ENCODE measurements at places on chromosomes 5 and 9.

- no peak for DNase-seq
These were observed 92.2 kb downstream of the TNC start for GRCh38 chr9:115025721-115026120.

DNA sequence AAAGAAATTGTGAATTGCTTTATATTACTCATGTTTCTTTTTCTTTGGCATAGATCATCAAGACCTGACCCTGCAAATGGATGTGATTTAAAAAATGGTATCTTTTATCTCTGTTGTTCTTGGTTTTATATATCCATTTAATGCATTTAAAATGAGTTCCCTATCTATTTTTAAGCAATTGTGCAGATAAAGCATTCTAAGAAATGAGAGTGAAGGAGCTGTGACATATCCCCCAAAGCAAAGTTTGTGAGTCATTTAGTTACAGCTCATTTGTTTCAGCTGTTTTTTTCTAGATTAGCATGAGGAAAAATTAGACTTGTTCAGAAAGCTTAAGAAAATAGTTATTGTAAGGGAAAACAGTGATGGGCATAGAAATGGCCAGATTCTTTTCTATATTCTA lies 7.6 kb upstream of the ELOVL7 start:
- no peak for DNase-seq

DNA sequence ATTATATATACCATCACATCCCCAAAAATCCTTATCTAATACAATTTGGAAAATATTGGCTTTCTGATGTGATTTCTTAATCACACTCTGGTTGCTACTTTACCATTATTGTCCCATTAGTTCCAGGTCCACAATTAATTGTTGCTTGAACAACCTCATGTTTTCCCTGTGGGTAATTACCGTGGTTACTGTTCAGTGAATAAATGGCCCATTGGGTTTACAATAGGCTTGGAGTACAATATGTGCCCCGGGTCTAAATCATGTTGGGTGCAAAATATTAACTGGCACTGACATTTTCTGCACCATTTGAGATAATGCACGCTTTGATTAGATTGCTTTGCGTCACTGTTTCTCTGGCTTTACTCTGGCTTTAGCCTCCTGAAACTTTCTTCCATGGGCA lies 163.7 kb downstream of the GABBR2 start:
- no peak for DNase-seq

- DNase-seq: no peak
These were observed 46.7 kb upstream of the CDKN2AIPNL start for GRCh38 chr5:134458234-134459009.

DNA sequence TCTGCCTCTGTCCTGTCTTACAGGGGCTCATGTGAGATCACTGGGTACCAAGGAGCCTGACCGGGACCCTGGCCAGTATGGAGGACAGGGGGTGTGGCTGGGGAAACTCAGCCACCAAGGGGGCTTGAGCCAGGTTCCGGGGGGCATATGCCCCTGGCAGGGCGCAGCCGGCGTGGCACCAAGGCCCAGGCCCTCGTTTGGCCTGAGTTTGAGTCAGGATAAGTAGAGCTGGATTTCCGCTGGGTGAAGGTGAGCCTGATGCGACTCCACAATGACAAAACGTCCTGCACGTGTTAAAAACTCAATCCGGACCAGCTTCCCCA lies 616 bp upstream of the TSPAN17 start:
- no peak for DNase-seq

DNA sequence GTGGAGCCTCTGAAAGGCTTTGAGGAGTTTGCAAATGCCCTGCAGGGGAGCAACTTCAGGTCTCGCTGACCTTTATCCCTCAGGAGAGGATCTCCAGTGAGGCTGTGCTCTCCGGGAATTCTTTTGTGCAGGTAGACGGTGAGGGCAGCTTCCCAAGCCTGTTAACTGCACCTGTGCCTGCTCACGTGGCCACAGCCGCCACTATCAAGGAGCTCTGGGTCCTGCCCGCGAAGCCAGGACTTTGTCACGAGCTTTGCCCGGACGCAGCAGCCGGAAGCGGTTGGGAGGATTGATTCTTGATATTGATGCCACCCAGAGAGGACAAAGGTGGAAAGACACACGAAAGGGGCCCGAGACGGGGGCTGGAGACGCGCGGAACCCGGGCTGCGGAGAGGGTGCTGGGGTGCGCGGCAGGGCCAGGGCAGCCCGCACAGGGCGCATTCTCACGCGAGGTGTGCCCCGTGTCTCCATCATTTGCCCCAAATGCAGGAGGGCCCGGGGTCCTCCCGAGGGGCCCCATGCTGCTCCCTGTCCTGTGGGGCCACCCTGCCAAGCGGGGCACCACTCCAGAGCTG lies 18.2 kb downstream of the SLC9A3 start:
- no peak for DNase-seq

GRCh38 chr9:37967014-37967760 lies 63.3 kb upstream of the SLC25A51 start:
- no peak for DNase-seq

GRCh38 chr5:81077105-81077504 lies 116.9 kb downstream of the RASGRF2 start:
- no peak for DNase-seq

GRCh38 chr5:144292029-144292428 lies 121.4 kb downstream of the KCTD16 start:
- no peak for DNase-seq

GRCh38 chr5:173573126-173573960 lies 43.1 kb downstream of the BOD1 start:
- DNase-seq: peak; percentile 68

DNA sequence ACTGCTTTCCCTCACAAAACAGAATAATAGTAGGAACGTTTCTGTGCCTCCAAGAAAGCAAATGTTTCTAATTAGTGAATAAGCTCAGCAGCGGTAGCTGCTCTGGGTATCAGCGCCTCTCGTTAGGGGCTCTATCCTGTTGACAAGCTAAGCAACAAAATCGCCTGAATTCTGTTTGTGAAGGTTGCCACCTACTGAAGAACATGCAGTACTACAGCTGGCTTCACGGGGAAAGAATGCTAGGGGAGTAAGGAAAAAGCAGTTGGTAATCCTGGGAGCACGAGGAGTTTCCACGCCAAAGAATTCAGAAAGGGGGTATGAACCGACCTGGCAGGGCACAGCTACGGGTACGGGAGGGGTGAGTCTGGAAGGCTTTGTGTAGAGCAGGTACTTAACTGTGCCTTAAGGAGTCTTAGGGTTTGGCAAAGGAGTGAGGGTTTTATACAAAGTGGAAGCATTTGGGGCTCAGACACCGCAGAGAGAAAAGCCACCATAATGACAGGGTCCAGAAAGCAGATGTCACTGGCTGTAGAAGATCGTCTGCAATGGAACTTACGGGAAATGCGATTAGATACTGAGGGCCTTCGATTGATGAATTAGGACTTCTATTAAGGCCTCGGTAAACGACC lies 171.7 kb downstream of the TTC39B start:
- DNase-seq: peak; percentile 48

- DNase-seq: no peak
These were observed 187.5 kb upstream of the NR4A3 start for GRCh38 chr9:99634186-99634585.

DNA sequence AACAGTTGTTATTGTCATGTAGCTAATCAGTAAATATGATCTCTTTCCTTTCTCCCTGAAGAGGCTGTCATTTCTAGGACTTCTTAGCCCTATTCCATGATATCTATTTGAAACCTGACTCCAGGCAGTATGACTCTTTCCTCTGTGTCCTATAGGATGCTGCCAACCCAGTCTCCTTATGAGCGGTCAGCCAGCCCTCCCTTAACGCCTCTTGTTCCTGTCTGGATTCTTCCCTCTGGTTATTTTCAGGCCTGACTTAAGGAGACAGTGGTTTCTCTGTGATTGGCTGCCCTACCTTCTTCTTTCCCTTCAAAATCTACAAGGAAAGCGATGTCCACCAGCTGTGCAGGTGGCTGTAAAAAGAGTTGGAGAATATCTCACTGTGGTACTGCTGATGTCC lies 19.4 kb upstream of the C5orf63 start:
- DNase-seq: no peak

DNA sequence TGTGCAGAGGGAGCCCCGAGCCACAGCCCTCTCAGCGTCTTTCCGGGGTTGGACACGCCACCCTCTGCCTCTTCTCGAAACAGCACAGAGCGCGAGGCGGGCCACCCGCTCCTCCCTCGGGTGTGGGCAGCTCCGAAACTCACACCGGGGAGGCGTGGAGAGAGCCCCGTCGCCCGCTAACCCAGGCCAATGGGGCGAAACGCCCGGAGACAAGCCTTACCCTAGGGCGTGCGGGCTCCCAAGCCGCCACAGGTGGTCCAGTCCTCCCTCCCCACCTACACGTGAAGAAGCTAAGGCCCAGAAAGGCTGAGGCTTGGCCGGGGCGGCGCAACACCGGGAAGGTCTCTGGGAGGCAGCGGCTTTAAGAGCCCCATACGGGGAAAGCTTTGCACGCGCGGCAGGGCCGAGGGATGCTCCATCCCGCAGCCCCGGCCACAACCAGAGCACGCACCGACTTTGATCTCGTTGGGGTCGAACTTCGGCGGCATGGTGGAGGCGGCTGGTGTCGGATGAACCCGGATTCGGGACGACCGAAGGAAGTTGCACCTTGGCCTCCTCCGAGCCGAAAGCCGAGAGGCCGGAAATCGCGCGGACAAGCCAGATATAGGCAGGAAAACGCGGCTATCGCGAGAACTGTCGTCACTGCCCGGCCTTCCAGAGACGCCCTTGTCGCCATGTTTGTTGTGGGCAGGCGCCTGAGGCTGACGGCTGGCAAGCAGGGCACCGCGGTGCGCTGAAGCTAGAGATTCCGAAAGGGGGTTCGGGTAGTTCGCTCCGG lies at the start of the genes LRSAM1 and RPL12:
LRSAM1 (plus strand) TSS at position 681 of the 778 bp plus-strand sequence. CDS start 3,018 bp downstream, outside the sequence.
RPL12 (minus strand) TSS at position 577 of the 778 bp plus-strand sequence; CDS start at position 488, 89 bp downstream.
- DNase-seq: peak; percentile 99

DNA sequence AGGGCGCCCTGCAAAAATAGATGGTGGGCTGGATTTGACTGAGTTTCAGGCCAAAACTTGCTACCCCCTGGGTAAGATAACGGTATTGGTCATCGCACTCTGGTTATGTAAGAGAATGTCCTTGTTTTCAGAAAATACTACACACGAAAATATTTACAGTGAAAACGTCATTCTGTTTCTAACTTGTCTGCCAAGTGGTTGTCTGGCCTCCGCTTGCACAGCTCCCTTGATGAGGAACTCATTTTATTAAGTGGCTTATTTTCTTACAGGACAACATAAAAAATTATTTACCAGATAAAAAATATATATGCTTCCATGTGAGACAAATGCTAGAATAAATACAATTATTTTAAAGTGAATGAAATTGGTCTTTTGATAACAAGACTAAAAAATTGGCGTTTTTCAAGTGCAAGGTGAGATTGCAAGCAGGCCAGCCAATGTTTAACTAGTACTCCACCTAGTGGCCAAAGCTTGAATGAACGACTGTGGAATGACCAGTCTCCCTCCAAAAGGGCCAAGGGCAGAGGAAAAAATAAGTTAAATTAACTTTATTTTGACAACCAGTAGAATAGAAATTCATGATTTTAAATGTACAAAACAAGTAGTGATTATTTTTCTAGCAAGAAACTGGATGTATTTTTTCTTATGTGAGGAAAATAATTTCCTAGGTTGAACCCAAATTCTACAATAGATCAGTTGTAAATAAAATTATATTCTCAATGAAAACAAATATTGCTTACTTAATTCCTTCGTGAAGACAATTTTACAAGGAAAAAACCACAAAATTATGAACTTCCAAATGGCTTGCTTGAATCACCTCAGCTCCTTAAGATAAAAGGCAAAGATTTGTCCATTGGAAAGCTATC lies 93.2 kb downstream of the ZFAND5 start:
- peak; percentile 46 for DNase-seq

- no peak for DNase-seq
These were observed 133.3 kb downstream of the GCNT1 start for GRCh38 chr9:76592091-76592973.
